ENCODE measurements at places on chromosomes 11 and 22. TPM values are rescaled to one million over a fixed set of nuclear protein-coding genes. Genes with fewer than 3 reads are reported as not detected.

The RCOR2 gene
- 0.82 TPM for total RNA-seq

The EMSY gene
- total RNA-seq, result 19.7 TPM

The TIGD3 gene
- total RNA-seq, result 0.54 TPM

The LMNTD2 gene
- 1.2 TPM for total RNA-seq

The RTN4R gene
- 3.2 TPM for total RNA-seq

DNA sequence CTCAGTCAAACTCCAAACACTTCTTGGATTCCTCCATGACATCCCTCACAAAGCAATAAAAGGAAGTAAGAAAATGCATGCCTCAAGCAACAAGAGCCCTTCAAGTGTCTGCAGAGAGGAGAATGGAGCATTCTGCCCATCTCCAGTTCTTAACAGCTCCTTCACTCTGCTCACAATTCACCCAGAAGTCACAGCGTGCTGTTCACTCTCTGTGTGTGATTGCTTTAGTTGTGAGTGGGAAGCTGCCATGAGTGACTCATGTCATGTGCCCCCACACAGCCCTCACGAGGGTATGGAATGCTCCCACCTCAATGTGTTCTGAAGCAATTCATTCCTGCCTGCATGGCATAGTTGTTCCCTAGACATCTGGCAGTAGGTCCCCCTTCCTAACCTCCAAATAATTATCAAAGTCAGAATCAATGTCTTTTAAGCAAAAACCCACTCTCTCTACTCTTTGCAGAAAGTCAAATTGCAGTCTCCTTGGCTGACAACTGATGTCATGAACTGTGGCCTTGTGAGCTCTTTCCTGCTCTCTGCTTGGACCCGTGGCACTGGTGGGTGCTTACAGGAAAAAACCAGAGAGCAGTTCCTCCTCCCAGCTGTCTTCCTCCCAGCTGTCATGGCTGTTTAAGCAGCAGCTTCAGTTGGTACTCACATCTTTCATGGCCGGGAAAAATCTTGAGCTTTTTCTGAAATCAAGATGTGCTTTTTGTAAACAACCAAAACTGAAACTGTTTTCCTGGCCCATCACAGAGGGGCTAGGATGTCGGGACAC, 112.1 kb upstream of the SPON1 start:
- no peak for DNase-seq

- DNase-seq, result no peak
Measured at GRCh38 chr11:14975252-14975587, 3.1 kb upstream of the CALCA start.

GRCh38 chr22:48106215-48106614, 1343.8 kb downstream of the TBC1D22A start:
- no peak for DNase-seq

DNA sequence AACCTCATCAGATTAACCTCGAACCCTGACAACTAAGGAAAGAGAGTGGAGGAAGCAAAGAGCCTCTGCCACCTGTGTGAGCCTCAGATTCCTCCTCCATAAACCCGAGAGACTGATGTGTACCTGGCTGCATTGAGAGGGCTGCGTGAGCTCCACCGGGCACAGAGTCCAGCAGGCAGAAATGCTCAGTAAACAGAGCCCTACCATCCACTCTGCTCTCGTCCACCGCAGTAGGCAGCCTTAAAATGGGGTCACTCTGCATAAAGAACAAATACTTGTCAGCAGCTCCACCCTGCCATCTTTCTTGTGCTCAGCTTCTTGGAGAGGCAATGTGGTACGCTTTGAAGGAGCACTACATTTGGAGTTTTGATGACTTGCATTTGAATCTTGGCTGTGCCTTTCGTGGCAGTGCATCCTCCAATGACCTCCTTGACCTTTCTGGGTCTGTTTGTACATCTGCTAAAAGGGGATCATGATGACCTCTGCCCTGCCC, 43.0 kb upstream of the CD5 start:
- DNase-seq, result no peak

- DNase-seq, result no peak
Measured at GRCh38 chr11:15229069-15229468, 114.3 kb downstream of the INSC start.

DNA sequence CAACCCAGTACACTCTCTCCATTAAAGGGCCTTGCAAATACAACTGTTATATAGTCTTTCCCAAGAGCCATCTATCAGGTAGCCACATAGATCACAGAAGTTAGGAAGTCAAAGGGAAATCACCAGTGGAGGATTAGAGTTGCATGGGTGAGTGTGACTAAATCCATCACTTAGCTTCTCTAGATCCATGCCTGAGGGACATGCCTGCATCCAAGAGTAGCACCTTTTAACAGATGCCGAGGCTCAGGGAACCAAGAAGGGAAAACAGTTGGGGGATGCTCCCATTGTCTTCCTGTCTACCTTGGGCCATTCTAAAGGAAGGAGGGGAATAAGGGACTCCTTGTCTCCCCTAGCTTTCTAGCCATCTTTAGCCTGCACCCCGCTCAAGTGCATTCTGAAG, 77.9 kb downstream of the XRRA1 start:
- no peak for DNase-seq

DNA sequence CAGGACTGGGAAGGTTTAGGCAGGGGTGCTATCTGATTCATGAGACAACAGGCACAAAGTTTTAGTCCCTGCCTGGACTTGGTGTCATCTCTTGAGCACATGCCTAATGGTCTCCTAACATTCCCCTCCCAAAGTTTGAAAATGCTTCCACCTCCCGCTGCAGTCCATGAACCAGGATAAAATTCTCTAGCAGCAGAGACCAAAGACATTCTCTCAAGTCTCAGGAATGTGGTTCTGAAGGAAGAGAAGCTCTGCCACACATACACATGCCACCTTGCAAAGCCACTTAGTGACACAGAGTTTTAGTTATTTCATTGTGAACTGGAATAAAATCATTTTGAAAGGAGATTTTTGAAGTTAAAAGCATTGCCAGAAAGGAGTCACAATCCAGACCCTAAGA, 15.5 kb downstream of the OR51B6 start:
- DNase-seq, result no peak

DNA sequence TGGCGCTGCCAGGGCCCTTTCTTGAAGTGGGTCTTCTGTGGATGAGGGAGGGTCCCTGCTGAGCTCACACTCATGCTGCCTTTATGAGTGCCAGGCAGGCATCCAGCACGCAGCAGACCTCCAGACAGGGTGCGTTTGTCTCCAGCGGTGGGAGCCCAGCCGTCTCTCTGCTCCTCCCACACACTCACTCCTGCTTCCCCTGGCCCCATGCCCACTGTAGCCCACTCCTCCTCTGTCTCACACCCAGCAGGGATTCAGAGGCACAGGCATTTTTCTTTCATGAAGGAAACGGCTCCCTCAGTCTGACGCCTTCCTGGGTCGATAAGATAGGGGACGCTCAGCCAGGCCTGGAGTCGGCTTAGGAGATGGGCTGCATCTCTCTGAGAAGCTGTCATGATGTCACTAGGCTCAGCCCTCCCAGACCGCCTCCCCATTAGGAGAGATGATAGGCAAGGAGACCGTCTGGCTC, 183.9 kb upstream of the NCAM1 start:
- no peak for DNase-seq

GRCh38 chr11:73425108-73425507, 48.9 kb downstream of the RELT start:
- DNase-seq, result no peak

DNA sequence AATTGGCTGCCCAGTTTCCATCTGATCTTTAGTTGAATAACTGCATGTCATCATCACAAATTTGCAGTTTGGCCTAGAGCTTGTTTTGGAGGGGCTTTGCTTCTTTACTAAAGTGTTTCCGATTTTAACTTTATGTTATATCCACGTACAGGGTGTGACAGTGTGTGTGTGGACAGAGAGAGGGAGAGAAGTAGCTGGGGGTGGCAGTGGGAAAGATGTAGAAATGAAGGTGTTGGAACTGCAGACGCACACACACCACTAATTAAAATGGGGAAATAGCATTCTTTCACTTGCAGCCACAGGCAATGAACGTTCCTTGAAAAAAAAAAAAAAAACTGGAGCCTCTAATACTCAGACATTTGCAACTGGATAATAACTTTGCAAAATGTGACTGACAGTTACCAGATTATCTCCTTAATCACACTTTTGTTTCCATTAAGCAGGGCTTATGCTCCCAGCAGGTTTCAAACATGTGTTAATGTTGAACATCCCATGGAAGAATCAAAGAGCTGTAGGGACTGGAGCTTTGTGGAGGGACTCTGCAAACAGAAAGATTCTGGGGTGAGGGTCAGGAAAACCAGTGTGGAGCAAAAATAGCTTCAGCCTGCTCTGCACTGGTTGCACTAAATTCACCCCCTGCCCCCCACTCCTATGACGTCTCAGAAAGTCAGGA, 238.1 kb upstream of the TENM4 start:
- no peak for DNase-seq

GRCh38 chr22:42814215-42814614, 42.9 kb downstream of the ARFGAP3 start:
- DNase-seq, result no peak

Measured in activated naive CD8-positive, alpha-beta T cell treated with anti-CD3 and anti-CD28 coated beads for 36 hours (primary cell).